ENCODE measurements at places on chromosomes 5 and 9.
A peak's percentile ranks its signal among the peaks of the same experiment; 100 is the strongest.

- H3K4me3 ChIP-seq, result no peak overlapping the region
- H3K27ac ChIP-seq, result no peak overlapping the region
- H3K36me3 ChIP-seq, result peaks cover 2% of the 10 kb centered on the region
- no peaks in the 10 kb centered on the region for H3K27me3 ChIP-seq
These were observed 124.1 kb downstream of the MVB12B start for GRCh38 chr9:126450668-126451205.

- peak overlapping the region; percentile 23 for H3K4me3 ChIP-seq
- H3K4me1 ChIP-seq, result peaks cover 27% of the 10 kb centered on the region
- peak overlapping the region; percentile 64 for H3K27ac ChIP-seq
- no peak for DNase-seq
- H3K36me3 ChIP-seq, result no peaks in the 10 kb centered on the region
- no peaks in the 10 kb centered on the region for H3K27me3 ChIP-seq
These were observed 631 bp upstream of the RCL1 start for GRCh38 chr9:4792054-4792571.

GRCh38 chr5:25029004-25029403 is 384.2 kb upstream of the CDH10 start:
- DNase-seq, result peak; percentile 7
- H3K27ac ChIP-seq, result no peak overlapping the region
- H3K4me1 ChIP-seq, result no peaks in the 10 kb centered on the region
- no peaks in the 10 kb centered on the region for H3K27me3 ChIP-seq
- no peaks in the 10 kb centered on the region for H3K36me3 ChIP-seq
- H3K4me3 ChIP-seq, result no peak overlapping the region

DNA sequence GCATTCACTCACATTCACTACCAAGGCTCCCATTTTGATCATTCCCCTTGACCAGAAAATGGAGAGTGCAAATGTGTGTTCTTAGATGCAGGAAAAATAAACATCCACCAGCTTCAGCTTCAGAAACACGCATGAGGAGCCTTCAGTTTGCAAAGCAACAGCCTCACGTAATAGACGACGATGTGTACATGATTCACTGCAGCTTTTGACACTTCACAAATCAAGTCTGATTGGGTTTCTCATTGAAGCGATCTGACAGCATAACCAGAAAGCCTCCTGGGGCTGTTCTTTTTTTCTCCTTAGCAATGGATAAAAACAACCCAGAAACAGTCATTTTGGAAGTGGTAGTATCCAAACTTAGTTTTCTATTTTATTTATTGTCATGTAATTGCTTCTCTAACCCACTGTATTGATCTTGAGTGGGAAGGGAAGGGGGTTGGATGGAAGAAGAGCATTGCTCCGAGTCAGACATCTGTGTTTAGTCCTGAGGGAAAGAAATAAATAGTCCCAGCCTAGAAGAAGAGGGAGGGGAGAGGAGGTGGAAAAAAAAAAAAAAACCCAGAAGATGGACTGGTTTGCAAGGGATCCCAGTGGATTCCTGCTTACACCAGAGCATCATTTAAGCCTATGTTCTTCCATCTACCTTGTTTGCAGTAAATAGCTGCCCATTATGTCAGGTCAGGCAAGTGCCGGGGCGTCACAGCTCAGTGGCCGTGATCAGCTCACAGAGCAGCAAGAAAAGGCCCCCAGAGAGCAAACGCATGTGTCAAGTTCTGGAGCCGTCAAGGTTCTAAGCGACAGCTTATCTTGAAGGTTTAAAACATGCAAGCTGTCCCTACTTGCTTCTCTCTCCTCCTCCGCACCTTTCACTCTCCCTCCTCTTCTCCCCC is 190.2 kb upstream of the SNX2 start:
- no peak overlapping the region for H3K27ac ChIP-seq
- no peak overlapping the region for H3K4me3 ChIP-seq
- DNase-seq, result no peak
- no peaks in the 10 kb centered on the region for H3K4me1 ChIP-seq
- no peaks in the 10 kb centered on the region for H3K27me3 ChIP-seq
- no peaks in the 10 kb centered on the region for H3K36me3 ChIP-seq

GRCh38 chr5:134626369-134627014 is 6.1 kb downstream of the SAR1B start:
- DNase-seq, result no peak
- H3K27me3 ChIP-seq, result no peaks in the 10 kb centered on the region
- no peak overlapping the region for H3K4me3 ChIP-seq
- peaks cover 13% of the 10 kb centered on the region for H3K36me3 ChIP-seq

- H3K27ac ChIP-seq, result no peak overlapping the region
- no peak overlapping the region for H3K4me3 ChIP-seq
- H3K36me3 ChIP-seq, result peaks cover under 1% of the 10 kb centered on the region
These were observed 51.2 kb downstream of the SCAMP1 start for GRCh38 chr5:78411586-78411985.

- no peak for DNase-seq
- no peak overlapping the region for H3K4me3 ChIP-seq
- H3K36me3 ChIP-seq, result no peaks in the 10 kb centered on the region
- peaks cover 27% of the 10 kb centered on the region for H3K27me3 ChIP-seq
- no peak overlapping the region for H3K27ac ChIP-seq
These were observed 704 bp downstream of the SPARC start for GRCh38 chr5:151685749-151686673.

DNA sequence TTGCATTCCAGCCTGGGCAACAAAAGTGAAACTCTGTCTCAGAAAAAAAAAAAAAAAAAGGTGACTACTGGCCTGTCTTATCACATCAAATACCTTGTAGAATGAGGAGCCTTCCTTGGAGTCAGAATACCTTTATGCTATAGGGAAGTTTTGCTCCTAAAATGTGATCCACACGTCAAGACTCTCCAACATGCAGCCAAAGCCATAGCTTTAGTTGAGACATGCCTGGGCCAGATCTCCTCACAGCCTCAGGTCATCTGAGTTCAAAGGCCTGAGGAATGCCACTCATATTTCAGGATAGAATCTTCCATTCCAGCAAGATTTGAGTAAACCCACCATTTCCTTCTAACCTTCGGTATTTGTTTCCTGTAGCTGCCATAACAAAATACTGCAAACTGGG is 13.7 kb upstream of the SOWAHA start:
- H3K4me1 ChIP-seq, result no peaks in the 10 kb centered on the region
- no peak overlapping the region for H3K4me3 ChIP-seq
- no peak overlapping the region for H3K27ac ChIP-seq
- H3K36me3 ChIP-seq, result no peaks in the 10 kb centered on the region
- no peak for DNase-seq
- peaks cover 11% of the 10 kb centered on the region for H3K27me3 ChIP-seq

- peak overlapping the region; percentile 54 for H3K27ac ChIP-seq
- H3K27me3 ChIP-seq, result no peaks in the 10 kb centered on the region
- peaks cover 16% of the 10 kb centered on the region for H3K4me1 ChIP-seq
These were observed 85.2 kb downstream of the GRAMD2B start for GRCh38 chr5:126508251-126508961.

- peaks cover 3% of the 10 kb centered on the region for H3K36me3 ChIP-seq
- H3K27ac ChIP-seq, result no peak overlapping the region
- H3K27me3 ChIP-seq, result no peaks in the 10 kb centered on the region
These were observed 17.1 kb downstream of the GKAP1 start for GRCh38 chr9:83800236-83801033.

DNA sequence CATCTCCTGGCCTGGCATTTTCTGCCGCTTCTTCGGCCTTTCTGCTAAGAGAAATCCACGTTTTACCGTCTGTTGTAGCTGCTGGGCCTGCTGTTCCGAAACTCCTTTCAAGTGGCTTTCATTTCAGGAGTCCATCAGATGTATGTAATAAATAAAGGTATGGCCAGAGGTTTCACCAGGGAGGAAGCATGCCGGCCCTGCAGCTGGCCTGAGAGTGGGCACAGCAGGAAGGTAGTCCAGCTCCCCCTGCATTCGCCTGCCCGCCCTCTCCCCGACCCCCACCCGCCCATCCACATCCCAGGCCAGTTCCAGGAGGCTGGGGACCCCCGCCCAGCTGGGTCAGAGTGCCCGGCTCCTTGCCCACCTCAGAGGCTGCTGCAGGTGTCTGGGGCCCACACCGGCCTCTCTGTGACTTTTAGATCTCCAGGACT is 46.4 kb upstream of the EXOC3 start:
- no peak for DNase-seq
- no peak overlapping the region for H3K27ac ChIP-seq
- no peaks in the 10 kb centered on the region for H3K27me3 ChIP-seq
- no peak overlapping the region for H3K4me3 ChIP-seq
- H3K4me1 ChIP-seq, result peaks cover 37% of the 10 kb centered on the region

- no peak overlapping the region for H3K4me3 ChIP-seq
- no peaks in the 10 kb centered on the region for H3K4me1 ChIP-seq
- no peak overlapping the region for H3K27ac ChIP-seq
These were observed 51.6 kb downstream of the ENTREP1 start for GRCh38 chr9:69376651-69377050.

GRCh38 chr5:62732677-62733121 is 154.1 kb downstream of the LRRC70 start:
- H3K27ac ChIP-seq, result no peak overlapping the region
- no peaks in the 10 kb centered on the region for H3K27me3 ChIP-seq
- H3K36me3 ChIP-seq, result no peaks in the 10 kb centered on the region
- no peak overlapping the region for H3K4me3 ChIP-seq

GRCh38 chr5:145340099-145340498 is 495.0 kb downstream of the PRELID2 start:
- no peaks in the 10 kb centered on the region for H3K4me1 ChIP-seq
- H3K27me3 ChIP-seq, result no peaks in the 10 kb centered on the region
- DNase-seq, result no peak

- no peaks in the 10 kb centered on the region for H3K4me1 ChIP-seq
- H3K4me3 ChIP-seq, result no peak overlapping the region
- H3K27me3 ChIP-seq, result no peaks in the 10 kb centered on the region
These were observed 148.3 kb upstream of the GHR start for GRCh38 chr5:42274913-42275312.

DNA sequence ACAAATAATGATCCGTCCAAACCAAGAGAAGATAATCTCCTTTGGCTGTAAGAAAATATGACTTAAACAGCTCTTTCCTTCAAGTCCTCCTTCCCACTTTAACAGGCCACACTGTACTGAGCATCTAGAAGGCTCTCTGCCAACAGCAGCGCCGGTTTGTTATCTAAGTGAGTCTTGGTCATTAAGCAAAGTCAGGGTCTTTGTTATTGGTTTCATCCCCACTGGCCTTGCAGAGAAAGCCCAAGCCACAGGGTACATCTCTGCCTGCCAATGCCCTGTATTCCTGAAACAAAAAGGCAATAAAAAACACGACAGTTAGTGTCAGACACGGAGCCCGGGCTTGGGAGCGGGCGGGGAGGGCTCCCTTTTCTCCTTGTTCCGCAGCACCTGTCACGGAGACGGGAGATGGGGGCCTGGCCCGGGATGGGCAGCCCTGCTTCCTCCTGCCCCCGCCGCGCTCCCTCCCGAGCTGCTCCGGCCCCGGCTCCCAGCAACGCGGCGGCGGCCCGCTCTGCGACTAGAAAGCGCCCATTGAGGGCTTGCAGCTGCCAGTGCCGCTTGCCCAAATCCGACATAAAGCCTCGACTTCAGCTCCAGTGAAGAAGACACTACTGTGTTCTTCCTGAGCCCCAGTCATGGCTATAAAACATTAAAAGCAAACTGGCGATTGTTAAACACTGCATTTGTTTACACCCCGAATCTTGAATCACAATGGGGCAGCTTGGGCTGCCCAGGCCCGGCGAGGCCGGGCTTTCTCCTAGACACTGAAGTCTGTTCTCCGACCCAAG is 28.1 kb upstream of the PIK3R1 start:
- H3K27ac ChIP-seq, result no peak overlapping the region
- no peak for DNase-seq
- H3K27me3 ChIP-seq, result no peaks in the 10 kb centered on the region
- H3K36me3 ChIP-seq, result no peaks in the 10 kb centered on the region
- H3K4me3 ChIP-seq, result no peak overlapping the region

- H3K27ac ChIP-seq, result no peak overlapping the region
- H3K4me1 ChIP-seq, result no peaks in the 10 kb centered on the region
- H3K27me3 ChIP-seq, result no peaks in the 10 kb centered on the region
These were observed 95.0 kb downstream of the ZCCHC7 start for GRCh38 chr9:37215381-37215780.

DNA sequence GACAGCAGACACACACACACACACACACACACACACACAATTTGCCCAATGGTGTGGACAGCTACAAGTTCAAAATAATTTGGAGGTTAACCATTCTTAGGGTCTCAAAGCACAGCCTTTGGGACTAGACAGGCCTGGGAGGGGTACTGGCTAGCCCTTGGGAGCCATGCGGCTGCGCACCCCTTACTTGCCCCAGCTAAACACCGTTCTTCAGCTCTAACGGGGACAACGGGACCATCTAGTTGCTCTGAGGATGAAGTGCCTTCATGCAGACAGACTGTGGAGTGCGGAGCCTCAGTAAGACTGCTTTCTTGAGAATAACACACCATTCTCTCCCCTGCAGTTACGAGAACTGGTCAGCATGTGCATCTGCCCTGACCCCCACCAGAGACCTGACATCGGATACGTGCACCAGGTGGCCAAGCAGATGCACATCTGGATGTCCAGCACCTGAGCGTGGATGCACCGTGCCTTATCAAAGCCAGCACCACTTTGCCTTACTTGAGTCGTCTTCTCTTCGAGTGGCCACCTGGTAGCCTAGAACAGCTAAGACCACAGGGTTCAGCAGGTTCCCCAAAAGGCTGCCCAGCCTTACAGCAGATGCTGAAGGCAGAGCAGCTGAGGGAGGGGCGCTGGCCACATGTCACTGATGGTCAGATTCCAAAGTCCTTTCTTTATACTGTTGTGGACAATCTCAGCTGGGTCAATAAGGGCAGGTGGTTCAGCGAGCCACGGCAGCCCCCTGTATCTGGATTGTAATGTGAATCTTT is 64.6 kb downstream of the PSMB7 start:
- H3K36me3 ChIP-seq, result peaks cover 72% of the 10 kb centered on the region
- H3K27ac ChIP-seq, result no peak overlapping the region
- H3K4me3 ChIP-seq, result no peak overlapping the region
- no peaks in the 10 kb centered on the region for H3K27me3 ChIP-seq

- H3K36me3 ChIP-seq, result no peaks in the 10 kb centered on the region
- no peak overlapping the region for H3K27ac ChIP-seq
- no peak overlapping the region for H3K4me3 ChIP-seq
- no peak for DNase-seq
- peaks cover 8% of the 10 kb centered on the region for H3K27me3 ChIP-seq
These were observed 20.2 kb downstream of the ALDH1A1 start for GRCh38 chr9:72932619-72933018.

GRCh38 chr5:42461033-42461432 is 37.8 kb downstream of the GHR start:
- no peak for DNase-seq
- no peaks in the 10 kb centered on the region for H3K4me1 ChIP-seq
- H3K36me3 ChIP-seq, result no peaks in the 10 kb centered on the region
- H3K4me3 ChIP-seq, result no peak overlapping the region

GRCh38 chr5:43609752-43610151 is 6.8 kb downstream of the NNT start:
- no peaks in the 10 kb centered on the region for H3K27me3 ChIP-seq
- peaks cover 11% of the 10 kb centered on the region for H3K4me1 ChIP-seq
- no peak overlapping the region for H3K27ac ChIP-seq
- no peak overlapping the region for H3K4me3 ChIP-seq
- peaks cover 70% of the 10 kb centered on the region for H3K36me3 ChIP-seq

DNA sequence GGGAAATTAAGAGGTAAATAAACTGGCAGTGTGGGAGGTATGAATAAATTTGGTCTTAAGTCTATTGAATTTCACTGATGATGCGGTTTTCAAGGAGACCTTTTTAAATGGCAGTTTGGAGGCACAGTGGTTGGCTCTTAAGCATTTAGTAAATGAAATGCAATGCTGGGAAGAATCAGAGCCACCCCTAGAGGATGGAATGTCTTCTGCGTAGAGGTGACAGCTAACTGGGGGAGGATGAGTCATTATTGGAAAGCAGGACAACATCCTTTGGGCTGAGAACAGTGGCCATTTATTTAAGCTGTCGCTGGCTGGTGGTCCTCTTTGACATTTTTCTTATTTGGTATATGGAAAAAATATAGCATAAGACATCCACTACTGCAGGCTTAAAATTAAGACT is 163.2 kb downstream of the SH3GL2 start:
- H3K27me3 ChIP-seq, result no peaks in the 10 kb centered on the region
- H3K4me1 ChIP-seq, result no peaks in the 10 kb centered on the region
- no peak overlapping the region for H3K4me3 ChIP-seq
- no peak overlapping the region for H3K27ac ChIP-seq
- H3K36me3 ChIP-seq, result no peaks in the 10 kb centered on the region

Measured in DND-41 (cell line).